ENCODE measurements at places on chromosomes 5 and 9.

DNA sequence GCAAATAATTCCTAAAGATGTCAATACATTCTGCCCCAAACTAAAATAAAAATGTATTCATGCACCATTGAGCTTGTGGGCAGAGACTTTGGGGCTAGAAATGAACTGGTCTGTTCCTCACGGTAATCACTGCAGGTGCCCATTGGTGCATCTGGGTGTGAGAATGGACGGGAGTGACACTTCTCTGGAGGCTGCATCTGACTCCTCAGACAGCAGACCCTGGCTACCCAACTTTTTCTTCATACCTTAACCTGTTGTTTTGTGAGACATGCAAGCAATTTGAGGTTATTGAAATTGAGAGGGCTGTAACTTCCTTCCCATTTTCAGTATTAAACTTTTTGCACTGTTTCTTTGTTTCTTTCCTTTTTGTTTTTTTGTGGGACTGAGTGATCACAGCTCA is 333.4 kb downstream of the ICE1 start:
- DNase-seq, result no peak

DNA sequence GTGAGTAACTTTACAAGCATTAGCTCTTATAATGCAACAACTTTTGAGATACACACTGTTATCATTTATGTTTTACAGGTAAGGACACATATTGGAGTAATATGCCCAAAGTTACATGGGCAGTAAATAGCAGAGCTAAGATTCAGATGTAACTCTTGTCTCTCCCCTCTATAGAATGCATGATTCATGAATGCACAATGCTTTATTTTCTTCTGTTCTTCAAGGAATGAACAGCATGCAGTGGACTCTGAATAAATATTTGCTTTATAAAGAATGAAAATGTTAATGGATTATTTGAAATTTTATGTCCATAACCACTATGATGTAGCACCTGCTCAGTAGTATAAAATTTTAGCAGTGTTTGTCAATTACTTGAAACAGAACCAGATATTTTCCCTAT is 629.5 kb downstream of the KCTD16 start:
- DNase-seq, result no peak

- no peak for DNase-seq
These were observed 253.1 kb upstream of the IRX4 start for GRCh38 chr5:2135833-2136232.

- DNase-seq, result no peak
These were observed 12.1 kb downstream of the SOHLH1 start for GRCh38 chr9:135687216-135687615.

DNA sequence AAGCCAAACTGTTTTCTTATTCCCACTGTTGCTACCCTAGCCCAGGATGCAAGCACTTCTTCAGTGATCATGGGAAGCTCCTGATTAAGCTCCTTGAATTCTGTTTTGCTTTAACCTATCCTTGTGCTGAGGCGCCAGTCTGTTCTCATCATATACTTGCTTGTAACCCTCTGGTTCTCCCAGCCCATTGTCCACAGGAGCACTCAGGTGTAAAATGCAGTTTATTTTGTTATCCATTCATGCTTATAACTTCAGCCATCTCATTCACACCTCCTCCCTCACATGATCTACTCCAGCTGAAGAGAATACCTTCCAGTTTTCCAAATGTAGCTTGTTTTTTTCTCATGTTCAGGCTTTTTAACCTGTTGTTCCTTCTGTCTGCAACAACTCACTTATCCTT is 402.1 kb upstream of the BRINP1 start:
- no peak for DNase-seq

DNA sequence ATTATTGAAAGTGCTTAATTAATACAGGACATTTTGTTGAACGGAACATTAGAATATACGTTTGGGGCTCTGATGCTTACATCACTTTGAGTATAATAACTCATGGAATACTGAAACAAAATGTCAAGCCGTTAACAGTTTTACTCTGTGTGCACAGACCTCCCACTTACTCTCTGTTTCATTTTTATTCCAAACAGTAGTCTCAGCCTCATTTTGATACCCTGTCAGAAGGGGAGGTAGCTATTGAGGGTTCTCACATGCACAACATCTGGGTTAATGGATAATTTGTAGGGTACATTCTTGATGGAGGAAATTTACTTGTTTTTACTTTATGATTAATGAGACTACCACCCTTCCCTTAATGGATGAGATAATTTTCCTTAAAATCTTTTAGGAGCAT is 59.0 kb downstream of the SCAMP1 start:
- no peak for DNase-seq

DNA sequence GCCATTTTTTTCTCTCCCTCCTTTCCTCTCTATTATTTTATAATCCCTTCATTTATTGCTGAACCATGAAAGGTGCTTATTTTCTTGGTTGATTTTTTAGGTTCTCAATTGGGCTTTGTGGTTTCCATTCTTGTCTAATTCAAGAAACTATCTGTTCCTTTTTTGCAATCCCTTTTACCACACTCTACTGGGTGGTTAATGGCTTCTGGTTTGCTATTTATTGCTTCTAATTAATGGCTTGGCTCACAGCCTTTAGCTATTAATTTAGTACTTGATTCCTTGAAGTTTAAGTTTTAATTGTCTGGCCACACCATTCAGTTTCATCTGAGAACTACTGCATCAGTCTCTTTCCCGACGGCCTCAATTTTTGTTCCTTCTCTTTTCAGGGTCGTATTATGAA is 5.6 kb downstream of the FRRS1L start:
- DNase-seq, result no peak

GRCh38 chr5:149035372-149035790 is 27.5 kb downstream of the SH3TC2 start:
- DNase-seq, result peak; percentile 82

- peak; percentile 29 for DNase-seq
These were observed 1.3 kb upstream of the KLHL9 start for GRCh38 chr9:21336457-21336856.

DNA sequence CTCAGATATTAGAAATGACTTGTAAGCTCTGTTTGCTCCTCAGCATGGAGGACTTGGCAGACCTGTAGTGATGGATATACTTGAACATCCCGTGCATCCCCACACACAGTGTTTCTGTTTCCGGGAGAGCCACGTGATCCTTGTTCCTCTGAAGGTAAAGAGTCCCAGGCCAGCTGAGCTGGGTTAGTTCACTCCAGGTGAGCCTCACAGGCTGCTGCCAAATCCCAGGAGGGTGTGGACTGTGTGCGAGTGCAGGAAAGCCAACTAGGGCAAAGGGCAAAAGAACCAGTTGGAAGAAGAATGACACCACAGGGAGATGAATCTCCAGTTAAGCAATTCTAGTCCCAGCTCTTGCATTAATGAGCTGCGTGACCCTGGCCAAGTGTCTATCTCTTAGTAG is 10.4 kb upstream of the TOMM5 start:
- DNase-seq, result no peak

GRCh38 chr5:58752104-58752503 is 169.2 kb downstream of the RAB3C start:
- DNase-seq, result no peak

GRCh38 chr9:123678038-123678877 is 251.7 kb downstream of the DENND1A start:
- DNase-seq, result no peak

DNA sequence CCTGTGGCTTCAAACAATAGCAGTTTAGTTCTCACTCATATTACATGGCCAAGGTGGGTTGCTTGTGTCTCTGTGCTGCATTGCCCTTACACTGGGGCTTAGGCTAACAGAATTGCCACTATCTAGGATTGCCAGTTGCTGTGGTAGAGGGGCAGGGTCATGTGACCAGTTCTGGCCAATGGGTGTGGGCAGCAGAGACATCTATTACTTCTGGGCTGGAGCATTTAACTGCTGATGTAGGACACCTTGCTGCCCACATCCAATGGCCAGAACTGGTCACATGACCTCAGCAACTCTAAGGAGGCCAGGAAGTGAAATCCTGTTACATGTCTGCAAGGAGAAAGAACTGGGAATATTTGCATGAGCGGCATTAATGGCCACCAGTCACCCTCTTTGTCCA is 199.3 kb downstream of the C9orf152 start:
- no peak for DNase-seq

GRCh38 chr5:81972492-81972783 is 615 bp downstream of the ATG10 start:
- DNase-seq, result no peak

GRCh38 chr5:140312067-140312790 is 9.3 kb upstream of the PFDN1 start:
- DNase-seq, result no peak

DNA sequence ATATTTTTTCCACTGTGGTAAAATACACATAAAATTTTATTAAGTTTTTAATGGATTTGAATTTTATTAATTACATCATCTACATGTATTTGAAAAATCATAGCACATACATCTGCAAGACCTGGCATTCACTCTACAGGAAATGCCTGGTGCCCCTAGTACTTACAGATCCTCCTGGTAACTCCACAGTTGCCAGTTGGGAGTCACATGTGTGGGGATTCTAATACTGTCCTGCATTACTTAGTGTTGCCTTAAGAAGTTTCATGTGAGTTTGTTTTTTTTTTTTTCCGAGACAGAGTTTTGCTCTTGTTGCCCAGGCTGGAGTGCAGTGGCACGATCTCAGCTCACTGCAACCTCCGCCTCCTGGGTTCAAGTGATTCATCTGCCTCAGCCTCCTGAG is 18.1 kb downstream of the KDM3B start:
- DNase-seq, result no peak

DNA sequence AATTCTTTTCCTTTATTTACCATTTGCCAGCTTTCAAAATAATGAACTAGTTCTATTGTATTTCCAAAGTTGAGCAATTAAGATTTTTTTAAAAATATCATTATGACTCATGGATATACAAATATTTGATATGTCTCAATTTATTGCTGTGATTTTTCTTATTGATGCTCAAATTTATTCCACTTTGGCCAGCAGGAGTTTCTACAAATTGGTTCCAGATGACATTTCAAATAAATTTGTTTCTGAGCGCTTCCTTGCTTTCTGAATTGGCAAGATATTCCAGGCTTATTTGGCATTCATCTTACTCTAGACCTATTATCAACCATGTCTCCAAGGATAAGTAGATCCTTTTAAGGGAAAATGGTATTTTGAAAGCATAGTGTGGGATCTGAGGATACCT is 58.5 kb upstream of the TJP2 start:
- DNase-seq, result no peak

- DNase-seq, result peak; percentile 60
These were observed 2.4 kb downstream of the ATG12 start for GRCh38 chr5:115838885-115839518.

DNA sequence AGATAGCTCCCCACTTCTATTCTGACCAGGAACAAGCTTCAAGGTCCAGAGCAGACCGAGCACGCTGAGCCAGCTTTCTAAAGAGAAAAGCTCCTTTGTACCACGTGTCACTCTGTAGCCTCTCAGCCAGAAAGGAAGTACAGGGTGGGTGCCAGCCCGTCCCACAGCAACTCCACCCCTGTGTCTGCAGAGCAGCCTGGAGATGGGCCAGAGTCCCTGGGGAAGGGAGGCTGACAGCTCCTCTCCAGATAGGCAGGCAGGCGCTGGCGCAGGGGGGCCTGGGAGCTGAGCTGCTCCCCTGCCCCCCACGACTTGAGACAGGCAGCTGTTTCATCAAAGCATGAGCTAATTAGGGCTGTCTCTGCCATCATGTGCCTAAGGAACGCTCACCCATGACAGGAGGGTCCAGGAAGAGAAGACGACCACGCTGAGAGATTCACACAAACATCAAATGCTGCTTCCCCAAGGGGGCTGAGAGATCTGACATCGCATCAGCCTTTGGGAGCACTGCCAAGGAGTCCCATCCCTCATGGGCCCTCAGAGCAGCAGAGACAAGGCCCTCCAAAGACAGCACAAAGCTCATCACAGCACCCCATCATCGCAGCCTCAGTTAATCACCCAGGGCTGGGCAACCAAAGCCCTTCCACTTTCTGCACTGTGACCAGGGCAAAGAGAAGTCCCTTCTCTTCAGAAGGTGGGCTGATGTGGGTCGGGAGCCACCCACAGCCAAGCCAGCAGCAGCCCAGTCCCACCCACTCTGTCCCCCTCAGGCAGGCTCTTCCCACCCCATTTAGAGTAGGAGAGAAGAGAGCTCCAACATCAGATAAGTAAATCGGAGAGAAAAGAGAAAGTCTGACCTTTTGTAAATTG is 78.5 kb upstream of the LRRTM2 start:
- peak; percentile 92 for DNase-seq

DNA sequence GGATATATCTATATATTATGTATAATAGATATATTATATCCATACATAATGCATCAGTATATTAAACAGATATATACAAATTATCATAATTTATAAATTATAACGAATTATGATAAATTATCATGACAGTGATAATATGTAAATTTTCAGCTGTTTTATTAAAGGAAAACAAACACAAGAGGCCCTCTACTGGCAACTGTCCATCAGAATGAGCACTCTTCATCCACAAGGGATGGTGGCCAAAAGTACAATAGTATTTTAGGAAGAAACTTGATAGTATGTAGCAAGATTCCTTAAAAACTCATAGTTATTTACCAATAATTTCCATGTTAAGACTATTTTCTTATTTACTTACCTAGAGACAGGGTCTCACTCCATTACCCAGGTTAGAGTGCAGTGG is 113.3 kb upstream of the LPAR1 start:
- no peak for DNase-seq

- DNase-seq, result peak; percentile 69
These were observed 127.0 kb upstream of the PALM2AKAP2 start for GRCh38 chr9:109652971-109653370.

GRCh38 chr9:80074439-80074838 is 502.7 kb downstream of the TLE4 start:
- DNase-seq, result no peak

GRCh38 chr5:61286446-61287132 is 45.5 kb upstream of the ZSWIM6 start:
- DNase-seq, result no peak

DNA sequence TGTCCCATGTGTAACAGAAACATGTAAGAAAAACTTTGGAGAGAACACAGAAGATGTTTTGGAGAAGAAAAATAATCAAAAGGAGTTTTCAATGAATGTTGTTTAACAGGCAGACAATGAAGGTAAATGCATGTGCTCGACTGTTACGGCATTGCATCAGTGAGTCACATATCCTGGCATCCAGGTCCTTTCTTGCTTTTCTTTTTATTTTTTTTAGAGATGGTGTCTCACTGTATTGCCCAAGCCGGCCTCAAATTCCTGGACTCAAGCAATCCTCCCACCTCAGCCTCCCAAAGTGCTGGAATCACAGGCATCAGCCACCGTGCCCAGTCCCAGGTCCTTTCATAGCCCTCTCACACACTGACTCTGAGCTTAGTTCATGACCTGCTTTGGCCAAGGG is 181.8 kb downstream of the DTWD2 start:
- DNase-seq, result no peak

DNA sequence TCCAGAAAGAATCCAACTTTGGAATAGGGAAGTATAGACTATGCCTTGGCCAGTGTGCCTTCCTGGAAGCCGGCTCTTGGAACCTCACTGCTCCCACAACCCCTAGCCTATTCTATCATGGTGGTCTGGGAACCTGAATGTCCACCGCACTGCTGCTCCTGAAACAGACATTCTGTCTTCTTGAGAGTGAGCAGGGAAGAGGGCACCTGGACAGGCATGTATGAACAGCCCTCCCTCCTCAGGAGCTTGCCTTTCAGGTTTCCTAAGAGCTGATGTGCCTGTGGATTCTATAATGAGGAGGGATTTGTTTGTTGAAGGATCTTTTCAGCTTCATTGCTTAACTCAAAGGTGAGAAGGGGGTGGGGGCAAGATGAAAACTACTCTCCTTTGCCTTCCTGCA is 55.1 kb upstream of the XPA start:
- DNase-seq, result no peak

Data from globus pallidus (tissue), 1 donor.